Activated CD4-positive, alpha-beta T cell treated with anti-CD3 and anti-CD28 coated beads, Interleukin-2, Interleukin-6, amounts not matched to agents 100 ng/mL and 50 ng/mL, durations not matched to agents 16 hours and 8 hours (primary cell): ENCODE measurements at places on chromosomes 12 and 14.
A peak's percentile ranks its signal among the peaks of the same experiment; 100 is the strongest.

DNA sequence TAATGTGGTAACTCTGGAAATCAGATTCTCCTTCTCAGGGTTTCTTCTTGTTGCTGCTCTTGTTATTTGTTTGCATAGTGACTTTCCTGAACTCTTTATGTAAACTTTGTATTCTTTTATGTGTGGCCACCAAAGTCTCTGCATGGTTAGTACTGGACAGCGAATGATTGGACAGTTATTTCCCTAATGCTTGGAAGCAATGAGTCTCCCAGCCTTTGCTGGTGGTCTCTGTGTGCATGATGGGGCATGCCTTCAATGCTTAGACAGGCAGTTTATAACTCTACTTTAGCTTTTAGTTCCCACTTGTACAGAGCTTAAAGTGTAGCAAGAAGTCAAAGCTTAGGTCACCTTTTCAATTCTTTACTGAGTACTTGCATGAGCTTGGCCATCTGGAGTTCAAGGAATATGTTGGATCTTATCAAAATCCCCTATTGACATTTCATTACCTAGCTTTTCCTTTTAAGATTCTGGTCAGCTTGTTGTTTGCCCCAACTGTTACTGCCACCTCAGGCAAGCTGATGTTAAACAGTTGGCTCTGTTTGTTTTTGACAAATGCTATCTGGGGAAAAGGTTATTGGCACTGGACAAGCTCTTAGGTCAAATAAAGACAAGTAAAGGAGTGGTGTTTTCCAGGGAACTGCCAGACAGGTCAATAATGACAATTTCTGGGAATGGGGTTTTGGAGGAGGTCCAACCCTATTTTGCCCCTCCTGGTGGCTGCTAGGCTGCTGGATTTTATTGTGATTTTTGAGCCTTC lies 12.3 kb downstream of the CCDC91 start:
- DNase-seq = no peak

GRCh38 chr12:110314308-110314707 lies 33.3 kb downstream of the ATP2A2 start:
- DNase-seq = peak; percentile 63

GRCh38 chr12:65594409-65594808 lies 229.9 kb upstream of the HMGA2 start:
- DNase-seq = no peak

DNA sequence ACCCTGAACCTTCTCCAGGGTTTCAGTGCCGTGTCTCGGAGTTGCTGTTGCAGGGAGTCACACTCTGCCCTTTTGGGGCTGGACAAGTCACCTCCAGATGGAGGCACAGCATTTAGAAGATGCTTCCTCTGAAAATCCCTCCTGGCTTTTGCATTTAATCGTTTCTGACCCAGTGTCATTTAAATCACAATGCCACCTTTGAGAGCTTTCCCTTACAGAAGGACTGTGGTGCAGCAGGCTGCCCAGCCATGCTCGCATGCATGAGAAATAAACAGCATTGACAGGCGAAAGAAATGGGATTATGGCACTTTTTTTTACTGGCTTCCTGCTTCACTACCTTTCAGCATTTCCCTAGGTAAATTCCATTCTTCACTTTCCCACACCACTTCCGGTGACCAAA lies 113.4 kb upstream of the DYRK2 start:
- no peak for DNase-seq

- DNase-seq = no peak
These were observed at the start of gene TRHDE for GRCh38 chr12:72272091-72272661. Gene TRHDE, plus strand, starts transcription at chr12:72272370. Its CDS starts 274 bp downstream, at chr12:72272644.

DNA sequence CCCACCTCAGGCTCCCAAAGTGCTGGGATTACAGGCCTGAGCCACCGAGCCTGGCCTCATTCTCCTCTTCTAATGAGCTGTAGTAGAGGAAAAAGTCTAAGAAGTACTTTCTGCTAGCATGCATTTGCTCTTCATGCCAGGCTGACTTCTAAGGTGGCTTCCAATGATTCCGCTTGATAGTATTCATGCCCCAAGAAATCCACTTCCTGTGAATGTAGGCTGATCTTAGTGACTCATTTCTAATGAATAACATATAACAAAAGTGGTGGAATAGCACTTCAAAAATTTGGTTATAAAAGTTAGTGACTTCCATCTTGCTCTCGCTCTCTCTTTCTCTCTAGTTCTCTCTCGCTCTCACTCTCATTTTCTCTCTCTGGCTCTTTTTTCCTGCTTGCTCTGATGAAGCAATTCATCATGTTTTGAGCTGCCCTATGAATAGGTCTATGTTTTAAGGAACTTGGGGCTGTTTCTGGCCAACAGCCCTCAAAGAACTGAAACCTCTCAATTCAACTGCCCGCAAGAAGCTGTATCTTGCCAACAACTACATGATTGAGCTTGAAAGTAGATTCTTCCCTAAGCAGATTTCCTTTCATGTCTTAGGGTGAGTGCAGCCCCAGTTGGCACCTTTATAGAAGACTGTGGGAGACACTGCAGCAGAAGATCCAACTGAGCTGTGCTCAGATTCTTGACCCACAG lies 282.9 kb downstream of the RMST start:
- no peak for DNase-seq
